AG04450 (cell line): ENCODE measurements at places on chromosomes 12 and 14.

GRCh38 chr12:57745485-57745881 is 644 bp downstream of the TSPAN31 start:
- DNase-seq = no peak

DNA sequence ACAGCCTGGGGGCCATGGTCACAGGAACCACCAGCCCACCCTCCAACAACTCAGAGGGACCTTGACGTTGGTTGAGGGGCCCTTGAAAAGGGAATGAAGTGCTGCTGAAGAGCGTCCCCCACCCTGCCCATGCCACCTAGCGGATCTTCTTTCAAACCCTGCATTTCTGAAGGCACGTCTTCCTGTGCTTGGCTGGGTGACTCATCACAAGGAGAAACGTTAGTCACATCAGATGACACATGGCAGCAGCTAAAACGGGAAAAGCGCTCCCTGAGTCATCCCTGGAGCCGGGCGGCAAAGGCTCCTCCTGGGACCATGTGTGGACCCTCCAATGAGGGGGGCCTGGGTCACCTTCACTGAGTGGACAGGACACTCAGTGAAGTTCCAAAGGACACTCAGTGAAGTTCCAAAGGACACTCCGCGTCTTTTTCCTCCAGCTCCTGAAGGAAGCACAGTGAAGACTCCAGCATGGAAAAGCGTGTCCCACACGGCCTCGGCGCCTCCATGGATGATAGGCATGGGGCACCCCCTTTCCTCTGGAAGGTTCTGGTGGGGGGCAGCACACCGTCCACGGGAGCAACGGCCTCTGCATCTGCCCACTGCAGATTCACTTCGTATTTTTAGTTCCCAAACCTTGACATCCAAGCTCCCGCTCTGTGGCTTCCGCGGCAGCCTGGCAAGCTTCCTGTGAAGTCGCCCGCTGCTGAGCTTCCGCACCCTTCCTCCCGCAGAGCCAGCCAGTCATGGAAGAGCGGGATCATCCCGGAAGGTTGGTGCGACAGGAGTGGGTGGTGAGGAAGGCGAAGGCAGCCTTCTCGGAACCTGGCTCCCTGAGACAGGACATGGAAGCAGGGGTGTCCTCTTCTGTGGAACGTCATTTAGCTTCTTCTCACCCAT is 383.4 kb downstream of the VRK1 start:
- no peak for DNase-seq

GRCh38 chr12:78645956-78646355 is 218.6 kb upstream of the SYT1 start:
- peak; percentile 3 for DNase-seq

DNA sequence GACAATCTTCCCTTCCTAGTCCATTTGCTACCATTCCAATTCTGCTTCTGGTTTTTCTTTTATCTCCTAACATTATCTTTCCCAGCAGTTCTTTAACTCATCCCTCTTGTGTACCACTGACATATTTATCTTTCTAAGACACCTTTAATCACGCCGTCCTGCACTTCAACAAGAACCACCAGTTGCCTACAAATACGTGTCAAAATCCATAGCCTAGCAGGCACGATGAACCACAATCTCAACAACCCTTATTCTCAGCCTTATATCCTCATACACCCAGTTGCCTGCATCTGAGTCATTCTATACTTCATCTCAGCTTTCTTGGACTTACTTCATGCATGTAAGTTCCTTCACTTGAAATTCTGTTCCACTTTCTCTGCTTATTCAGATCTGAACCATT is 16.4 kb upstream of the ST8SIA1 start:
- no peak for DNase-seq

- DNase-seq = no peak
Measured at GRCh38 chr14:96722736-96723135, 74.4 kb upstream of the VRK1 start.

GRCh38 chr14:99747582-99748330 is 45.5 kb upstream of the EML1 start:
- no peak for DNase-seq

DNA sequence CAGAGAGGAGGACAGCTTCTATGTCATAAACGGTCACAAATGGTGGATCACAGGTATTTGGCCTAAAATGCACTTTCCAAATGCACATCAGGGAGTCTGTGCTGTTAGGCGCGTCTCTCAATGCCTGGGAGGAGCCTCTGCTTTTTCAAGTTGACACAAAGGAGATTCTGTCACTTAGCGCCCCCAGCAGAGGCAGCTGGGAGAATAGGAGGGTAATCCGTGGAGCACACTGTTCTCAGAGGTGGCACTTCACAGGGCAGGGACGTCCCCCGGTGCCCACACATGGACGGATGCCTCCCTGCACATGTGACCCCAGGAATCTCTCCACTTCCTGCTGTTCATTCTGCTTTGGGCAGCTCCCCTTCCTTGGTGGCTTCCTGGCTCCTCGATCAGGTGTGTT is 19.4 kb upstream of the ALDH2 start:
- DNase-seq = no peak

GRCh38 chr14:105882626-105883025 is 356.2 kb downstream of the TMEM121 start:
- no peak for DNase-seq

DNA sequence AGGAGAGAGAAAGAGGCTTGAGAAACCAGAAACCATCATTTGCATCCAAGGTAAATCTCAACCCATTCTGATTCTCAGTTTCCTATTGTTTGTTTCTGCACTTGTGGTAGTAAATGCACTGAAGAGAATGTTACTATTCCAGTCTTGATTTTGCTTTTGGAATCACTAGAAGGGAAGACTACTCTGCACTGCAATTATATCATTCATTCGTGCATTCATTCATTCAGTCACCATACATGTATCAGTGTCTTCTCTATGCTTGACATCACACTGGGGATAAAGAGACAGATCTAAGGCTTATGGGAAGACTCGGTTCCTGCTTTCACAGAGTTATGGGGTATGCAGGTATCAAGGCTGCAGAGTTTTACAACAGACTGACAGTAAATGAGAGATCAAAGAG is 90.3 kb upstream of the EGLN3 start:
- no peak for DNase-seq

GRCh38 chr14:100762901-100763300 is 36.2 kb downstream of the DLK1 start:
- DNase-seq = no peak

DNA sequence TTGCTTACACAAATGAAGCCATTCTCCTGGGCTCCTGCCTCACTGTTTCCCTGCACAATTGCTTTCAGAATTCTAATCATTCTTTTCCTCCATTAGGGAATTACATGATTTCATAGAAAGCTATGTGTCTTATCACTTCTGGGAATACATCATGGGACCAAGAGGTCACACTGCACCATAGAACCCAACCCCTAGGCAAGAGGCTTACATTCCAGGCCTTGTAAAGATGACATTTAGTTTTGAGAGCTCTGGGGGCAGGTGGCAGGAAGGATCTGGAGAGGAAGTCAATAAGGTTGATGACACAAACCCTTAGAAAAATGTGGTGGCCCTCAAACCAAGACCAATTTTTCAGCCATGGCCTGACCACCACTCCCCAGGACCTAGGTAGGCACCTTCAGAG is 57.1 kb downstream of the NUAK1 start:
- no peak for DNase-seq

DNA sequence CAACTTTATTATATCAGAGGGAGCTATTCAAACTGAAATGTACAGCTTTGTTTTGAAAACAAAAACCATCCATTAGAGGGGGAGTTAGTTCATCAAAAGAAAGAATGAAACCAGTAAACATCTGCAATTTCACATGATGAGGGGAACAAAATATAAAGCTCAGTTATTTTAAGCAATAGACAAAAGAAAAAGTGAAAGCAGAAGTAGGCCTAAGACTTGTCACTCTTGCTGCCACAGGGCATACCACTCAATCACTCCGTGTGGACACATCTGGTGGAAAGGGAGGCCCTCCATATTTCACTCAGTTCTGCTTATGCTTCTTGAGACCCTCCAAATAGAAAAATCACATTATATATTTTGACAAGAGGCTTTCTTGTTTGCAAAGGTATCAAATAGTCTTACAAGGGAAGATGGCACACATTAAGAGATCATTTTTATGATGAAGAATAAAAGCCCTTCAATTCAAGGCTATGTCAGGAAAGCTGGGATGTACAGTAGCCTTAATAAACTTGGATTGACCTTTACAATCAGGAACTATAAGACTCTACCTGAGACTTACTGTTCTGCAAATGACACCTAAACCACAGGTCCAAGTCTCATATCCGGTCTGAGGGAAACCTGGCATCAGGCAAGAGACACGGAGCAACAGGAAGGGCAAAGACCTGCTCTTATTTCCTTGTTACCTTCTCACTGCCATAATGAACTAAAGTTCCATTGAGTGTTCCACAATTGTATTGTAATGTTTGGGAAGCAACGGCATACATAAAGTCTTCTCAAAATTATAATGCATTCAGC is 222.5 kb upstream of the GRIP1 start:
- no peak for DNase-seq

GRCh38 chr14:94451826-94452225 is 774 bp downstream of the SERPINA11 start:
- no peak for DNase-seq

- DNase-seq = no peak
Measured at GRCh38 chr12:54036620-54037359, 3.9 kb downstream of the HOXC5 start.

- no peak for DNase-seq
Measured at GRCh38 chr12:31234955-31235867, 90.7 kb downstream of the SINHCAF start.

DNA sequence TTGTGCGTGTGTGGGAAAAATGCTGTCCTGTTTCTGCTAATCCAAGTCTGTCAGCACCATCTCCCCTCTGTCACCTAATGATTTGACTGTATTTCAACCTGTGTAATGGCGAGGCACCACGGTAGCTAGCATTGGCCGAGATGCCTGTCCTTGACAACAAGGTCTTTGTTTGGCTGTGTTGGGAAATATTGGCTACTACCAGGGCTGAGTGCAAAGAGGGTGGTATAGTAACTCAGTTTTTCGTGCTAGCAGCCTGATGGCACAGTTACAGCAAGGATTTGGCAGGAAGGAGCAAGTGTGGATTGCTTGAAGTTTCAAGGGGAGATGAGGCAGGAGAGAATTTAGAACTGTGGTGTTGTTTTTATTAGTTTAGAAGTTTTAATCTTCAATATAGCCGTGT is 440.3 kb upstream of the RGS6 start:
- no peak for DNase-seq

- no peak for DNase-seq
Measured at GRCh38 chr14:75175677-75176141, 703 bp downstream of the TMED10 start.

GRCh38 chr12:131698286-131698685 is 12.6 kb upstream of the SFSWAP start:
- no peak for DNase-seq

GRCh38 chr12:132489078-132489601 is 811 bp upstream of the FBRSL1 start:
- no peak for DNase-seq

DNA sequence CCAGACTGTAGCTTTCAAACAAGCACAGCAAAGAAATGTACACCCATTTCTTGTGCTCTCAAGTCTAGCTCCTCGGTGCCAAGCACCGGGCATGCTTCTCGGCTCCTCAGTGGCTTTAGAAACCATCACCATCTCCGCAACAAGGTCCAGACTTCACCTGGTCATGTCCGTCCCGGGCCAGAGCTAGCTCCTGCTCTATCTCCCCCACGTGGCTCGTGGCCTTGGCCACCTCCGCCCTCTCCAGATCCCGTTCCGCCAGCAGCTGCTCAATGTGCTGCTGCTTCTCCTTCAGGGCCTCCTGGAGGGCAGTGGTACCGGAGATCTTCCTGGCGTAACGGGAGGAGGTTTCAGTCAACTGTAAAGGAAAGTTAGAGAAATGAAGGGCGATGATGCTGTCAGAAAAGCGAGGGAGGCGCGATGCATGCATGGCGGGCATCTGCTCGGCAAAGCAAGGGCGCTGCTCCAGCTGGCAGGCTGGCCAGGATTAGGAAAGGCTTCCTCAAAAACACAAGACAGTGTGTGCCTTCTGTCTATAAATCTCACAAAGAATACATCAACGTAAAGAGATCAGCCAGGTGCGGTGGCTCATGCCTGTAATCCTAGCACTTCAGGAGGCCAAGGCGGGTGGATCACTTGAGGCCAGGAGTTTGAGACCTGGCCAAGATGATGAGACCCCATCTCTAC is 67.4 kb downstream of the CLIP1 start:
- DNase-seq = no peak

DNA sequence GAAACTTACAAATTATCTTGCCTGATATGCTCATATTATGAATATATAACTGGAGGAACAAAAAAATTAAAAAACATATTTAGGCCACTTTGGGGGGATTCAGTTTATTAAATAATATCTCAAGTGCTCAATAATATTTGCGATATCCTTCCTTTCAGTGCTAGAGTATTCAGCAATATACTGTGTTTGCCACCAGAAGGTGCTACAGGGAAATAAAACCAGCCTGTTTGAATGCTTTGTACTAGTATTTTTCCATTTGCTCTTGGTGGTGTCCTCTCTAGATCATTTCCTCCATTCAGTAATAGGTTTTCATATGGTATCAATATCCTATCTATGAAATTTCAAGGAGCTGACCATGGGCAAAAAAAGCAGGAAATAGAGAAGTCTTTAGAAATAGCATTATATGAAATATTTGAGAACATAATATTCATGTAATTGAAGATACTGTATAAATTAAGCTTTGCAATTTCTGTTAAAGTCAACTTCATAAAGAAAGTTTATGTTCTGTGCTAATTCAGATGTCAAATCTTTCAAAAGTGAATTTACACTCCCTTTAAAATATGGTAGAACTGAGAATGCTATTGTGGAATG is 106.2 kb upstream of the NAV3 start:
- peak; percentile 10 for DNase-seq

- DNase-seq = peak; percentile 68
Measured at GRCh38 chr14:89040460-89041256, 216.2 kb downstream of the TTC8 start.

DNA sequence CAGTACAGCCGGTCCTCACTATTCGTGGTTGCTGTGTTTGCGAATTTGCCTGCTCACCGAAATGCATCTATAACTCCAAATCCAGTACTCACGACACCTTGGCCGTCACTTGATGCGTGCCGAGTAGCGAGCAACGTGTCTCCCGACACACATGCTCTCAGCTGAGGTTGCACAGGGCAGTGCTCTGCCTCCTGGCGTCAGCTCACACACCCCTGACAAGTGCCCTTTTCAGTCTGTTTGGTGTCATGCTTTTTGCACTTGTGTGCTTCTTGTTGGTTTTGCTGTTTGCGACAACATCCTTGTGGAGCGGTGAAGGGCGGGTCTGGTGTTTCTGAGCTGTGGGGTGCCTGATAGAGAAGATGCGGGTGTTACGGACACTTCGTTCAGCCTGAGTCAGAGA is 110.4 kb upstream of the RFLNA start:
- no peak for DNase-seq

GRCh38 chr12:105499205-105499604 is 168.7 kb downstream of the C12orf75 start:
- no peak for DNase-seq

GRCh38 chr12:34345801-34346200 is 323.5 kb downstream of the ALG10 start:
- no peak for DNase-seq

- peak; percentile 88 for DNase-seq
Measured at GRCh38 chr12:3872800-3873636, at the start of gene PARP11. PARP11 (minus strand) TSS chr12:3873399; CDS start chr12:3873229, 170 bp downstream.
